ENCODE measurements at places on chromosomes 3 and 15.

DNA sequence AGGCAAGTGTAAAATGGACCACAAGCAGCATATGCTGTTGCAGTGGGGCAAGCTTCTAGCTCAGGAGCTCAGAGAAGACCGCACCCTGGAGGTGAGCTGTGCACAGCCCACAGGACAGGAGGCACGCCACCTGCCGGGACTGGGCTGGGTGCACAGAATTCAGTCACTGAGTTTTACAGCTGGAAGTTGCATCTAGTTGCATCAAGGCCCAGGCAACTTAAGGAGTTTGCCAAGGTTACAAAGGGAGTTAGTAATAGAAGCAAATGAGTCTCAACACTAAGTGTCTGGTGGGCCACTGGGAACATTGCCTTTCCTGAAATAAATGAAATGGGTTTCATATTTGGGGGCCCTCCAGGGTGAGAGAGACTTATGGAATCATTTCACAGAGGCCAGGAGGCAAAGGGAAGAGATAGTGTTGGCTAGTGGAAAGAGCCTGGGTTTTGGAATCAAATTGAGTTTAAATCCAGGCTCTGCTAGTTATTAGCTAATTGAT lies 36.0 kb upstream of the TIMP4 start:
- DNase-seq, result no peak

DNA sequence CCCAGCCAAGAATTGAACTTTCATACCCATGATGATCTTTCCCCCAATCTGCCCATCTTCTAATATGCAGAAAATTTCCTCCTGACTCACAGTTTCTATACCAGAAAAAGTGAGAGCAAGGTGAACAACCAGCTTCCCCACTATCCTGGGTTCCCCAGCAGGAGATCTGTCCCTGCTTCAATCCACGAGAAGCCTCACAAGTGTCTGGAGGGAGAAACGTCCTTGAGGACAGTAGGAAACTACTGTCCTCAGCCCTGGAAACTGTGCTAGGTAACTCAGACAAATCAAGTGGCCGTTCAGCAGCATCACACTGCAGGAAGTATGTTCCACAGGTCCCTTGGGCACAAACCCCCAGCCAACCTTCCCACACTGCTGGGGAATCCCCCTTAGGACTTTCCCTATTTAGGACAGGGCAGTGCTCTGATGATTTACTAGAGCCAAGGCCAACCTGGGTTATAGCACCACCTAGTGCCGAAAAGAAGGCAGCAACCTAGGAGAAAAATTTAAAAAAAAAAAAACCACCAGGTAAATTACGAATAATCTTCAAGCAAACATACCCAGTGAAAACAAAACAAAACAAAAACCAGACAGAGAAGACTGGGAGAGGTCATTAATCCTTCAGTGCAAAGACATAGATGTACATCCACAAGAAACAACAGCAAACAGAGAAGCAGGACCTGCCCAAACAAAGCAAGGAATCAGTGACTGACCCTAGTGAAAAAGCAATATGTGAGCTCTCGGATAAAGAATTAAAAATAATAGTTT lies 36.0 kb downstream of the MORC1 start:
- DNase-seq, result no peak

DNA sequence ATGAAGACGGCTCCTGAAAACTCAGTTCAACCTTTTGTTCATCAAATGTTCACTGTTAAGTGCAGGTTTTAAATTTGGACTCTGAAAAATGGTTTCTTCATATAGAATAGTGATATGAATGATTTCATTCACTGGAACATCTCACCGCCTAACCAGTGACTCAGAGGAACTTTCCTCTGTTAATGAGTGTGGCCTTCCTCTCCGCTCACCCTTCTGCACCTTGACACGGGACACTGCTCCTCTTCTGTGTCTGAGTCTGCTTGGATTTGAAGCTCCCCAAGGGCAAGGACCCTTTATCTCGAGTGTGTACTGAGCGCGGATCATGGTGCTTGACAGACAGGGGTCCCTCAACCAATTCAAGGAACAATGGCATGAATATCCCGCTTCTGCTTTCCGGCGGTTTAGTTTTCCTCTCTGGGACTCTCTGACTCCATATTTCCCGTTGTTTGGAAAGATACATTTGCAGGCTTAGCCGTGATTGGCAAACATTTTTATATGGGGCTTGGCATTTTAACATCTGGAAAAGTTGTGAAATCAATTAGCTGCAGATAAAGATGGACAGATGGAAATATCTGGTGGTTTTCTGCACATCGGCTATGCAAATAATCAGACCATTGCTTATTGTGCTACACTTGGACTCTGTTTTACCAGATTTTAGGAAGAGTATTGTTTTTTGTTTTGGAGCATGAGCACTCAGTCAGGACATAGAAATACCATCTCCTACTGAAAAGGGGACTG lies 20.9 kb downstream of the KBTBD8 start:
- DNase-seq, result no peak

DNA sequence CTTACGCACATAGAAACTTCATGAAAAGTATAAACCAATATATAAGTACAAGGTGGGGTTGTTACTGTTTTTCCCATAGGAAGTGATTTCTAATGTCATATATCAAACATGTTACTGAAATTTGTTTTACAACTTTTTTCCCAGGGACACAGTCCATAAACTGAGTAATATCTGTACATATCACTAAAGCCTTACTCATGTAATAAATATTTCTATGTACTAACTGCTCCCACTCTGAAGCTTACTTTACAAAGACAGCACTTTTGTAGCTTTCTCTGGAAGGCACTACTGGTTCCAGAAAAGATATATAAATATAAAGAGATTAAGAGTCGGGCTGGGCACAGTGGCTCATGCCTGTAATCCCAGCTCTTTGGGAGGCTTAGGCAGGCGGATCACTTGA lies 91.7 kb downstream of the MYO5A start:
- DNase-seq, result no peak

GRCh38 chr3:127491909-127492308 lies 98.6 kb downstream of the TPRA1 start:
- DNase-seq, result no peak

GRCh38 chr3:193665370-193665989 lies 72.5 kb downstream of the OPA1 start:
- DNase-seq, result no peak

- DNase-seq, result no peak
Observed at GRCh38 chr15:80898040-80898439, 91.6 kb downstream of the MESD start.

GRCh38 chr15:89338036-89338435 lies 3.4 kb upstream of the POLG start:
- DNase-seq, result no peak

GRCh38 chr3:116233711-116234357 lies 211.5 kb downstream of the LSAMP start:
- no peak for DNase-seq

- DNase-seq, result no peak
Observed at GRCh38 chr3:117572786-117573185, 863.2 kb downstream of the TUSC7 start.

DNA sequence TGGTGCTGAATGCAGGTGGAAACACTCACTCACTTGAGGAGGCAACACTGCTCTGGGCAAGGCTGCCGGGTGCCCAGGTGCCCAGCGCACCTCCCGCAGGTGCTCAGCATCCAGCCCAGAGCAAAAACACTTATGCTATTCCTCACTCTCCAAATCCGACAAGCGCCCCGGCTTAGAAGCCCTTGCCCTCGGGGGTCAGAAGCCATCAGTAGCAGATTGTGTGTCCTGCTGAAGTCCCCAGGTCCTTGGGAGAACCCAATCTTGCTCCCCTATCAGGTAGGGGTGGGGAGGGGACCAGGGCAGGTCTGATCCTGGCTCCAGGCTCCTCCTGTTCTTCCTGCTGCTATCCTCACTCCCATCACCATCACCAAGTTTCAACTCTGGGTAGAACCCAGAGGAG lies 46.7 kb downstream of the TLE3 start:
- no peak for DNase-seq

DNA sequence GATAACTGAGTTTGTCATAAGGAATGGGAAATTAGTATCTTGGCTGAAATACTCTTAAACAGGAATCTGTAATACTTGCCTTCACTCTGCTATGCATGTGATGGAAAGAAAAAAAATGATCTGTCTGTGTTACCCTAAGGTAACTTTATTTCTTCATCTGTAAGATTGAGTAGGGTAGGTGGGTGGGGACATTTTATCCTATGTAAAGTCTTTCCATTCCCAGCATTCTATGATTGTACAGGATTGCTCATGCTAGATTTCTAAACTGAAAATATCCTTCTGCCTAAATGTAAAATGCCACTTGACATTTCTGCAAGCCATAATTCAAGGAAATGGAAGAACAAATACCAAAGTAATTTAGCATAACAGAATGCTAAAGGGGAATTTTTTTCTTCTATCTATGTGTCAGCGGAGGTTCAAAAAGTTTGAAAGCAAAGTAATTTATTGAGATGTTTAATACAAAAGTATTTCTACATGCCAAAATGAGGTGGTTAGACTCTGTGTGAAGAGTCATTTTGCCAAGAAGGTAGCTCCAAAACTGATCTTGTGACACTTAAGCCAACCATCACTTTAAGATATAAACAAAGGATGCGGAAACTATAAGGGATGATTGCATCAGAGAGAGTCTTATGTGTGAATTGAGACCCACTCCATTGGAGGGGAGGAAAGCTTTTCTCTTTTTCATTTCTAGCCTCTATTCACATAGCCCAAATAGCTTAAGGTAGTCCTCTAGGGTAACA lies 46.6 kb upstream of the SERPINI2 start:
- no peak for DNase-seq

- no peak for DNase-seq
Observed at GRCh38 chr15:62125773-62126172, 39.3 kb downstream of the C2CD4B start.

GRCh38 chr3:58342676-58343075 lies 10.0 kb downstream of the PXK start:
- no peak for DNase-seq

DNA sequence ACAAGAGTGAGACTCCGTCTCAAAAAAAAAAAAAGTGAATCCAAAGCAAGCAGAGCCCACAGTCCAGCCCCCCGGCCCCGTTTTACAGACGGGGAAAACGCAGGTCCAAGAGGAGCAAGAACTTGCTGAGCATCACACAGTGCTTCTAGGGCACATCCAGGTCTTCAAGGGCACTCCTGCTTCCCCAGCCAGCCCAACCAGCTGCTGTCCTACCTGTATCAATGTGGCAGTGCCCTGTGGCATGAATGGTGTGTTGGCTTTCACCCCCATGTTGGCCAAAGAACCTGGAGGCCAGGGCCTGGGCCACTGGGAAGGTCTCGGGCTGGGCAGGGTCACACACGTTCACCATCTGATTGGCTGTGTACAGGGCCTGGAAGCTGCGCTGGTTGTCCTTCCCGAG lies 4.6 kb downstream of the MAN2C1 start:
- DNase-seq, result no peak

- DNase-seq, result no peak
Observed at GRCh38 chr3:150319900-150320299, 88.2 kb upstream of the TSC22D2 start.

DNA sequence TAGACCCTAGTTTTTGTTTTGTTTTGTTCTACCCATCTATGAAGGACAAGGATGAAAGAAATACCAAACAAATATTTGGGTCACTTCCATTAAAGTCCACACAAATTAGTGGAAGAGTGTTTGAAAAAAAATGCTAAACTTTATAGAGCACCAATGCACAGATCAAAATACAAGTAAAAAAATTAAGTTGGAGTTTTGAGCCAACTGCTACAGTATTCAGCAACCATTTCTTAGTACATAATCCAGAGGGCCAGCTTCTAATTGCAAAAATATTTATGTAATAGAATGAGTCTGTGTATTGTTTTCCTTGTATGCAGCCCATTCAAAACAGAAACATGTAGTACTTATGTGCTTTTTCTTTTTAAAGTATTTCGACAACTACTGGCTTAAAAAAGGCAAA lies 121.1 kb downstream of the CBLB start:
- DNase-seq, result no peak

DNA sequence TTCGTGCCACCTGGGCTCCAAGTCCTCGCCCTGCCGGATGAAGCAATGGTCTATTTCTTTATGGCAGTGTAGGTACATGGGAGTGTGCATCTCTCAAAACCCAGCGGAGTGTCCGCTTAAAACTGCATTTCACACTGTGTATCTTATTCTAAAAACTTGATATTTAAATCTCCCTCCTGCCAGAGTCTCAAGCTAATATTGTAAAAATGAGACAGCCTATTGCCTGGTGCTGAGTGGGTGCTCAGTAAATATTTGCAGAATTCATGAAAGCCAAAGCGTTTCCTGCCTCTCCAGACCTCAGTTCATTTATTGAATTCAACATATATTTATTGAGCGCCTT lies 330 bp upstream of the TBC1D2B start:
- no peak for DNase-seq

DNA sequence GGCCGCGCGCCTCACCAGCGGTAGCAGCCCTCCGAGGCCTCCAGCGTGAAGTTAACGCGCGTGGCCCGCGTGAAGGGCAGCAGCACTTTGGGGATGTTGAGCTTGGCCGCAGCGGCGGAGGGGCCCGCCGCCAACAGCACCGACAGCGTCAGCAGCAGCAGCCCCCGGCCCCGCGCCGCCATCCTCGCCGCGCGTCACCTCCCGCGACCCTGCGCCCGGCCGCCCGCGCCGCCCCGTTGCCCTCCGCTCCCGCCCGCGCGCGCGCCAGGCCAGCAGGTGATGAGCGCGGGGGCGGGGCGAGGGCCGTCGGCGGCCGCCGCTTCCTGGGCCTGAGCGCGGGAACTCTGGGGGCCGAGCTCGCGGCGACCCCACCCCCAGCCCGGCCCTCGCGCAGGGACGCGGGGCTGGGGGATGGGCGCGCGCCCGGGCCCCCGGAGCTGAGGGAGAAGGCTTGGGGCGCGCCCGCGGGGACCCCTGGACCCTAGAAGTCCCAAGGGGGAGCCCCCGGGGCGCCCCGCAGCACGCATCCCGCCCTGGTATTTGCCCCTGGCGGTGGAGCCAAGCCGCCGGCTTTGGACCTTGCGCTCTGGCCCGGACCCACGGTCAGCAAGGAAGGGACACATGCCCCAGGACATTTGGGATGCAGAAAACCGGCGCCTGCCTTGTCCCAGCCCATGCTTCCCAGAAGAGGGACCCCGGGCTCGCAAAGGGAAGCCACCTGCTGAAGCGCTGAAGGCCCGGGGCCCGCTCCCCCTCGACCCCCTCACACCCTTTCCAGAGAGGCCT lies at the start of gene NUP210:
NUP210 (minus strand) TSS at position 278 of the 786 bp plus-strand sequence; CDS start at position 182, 96 bp downstream.
- DNase-seq, result no peak

DNA sequence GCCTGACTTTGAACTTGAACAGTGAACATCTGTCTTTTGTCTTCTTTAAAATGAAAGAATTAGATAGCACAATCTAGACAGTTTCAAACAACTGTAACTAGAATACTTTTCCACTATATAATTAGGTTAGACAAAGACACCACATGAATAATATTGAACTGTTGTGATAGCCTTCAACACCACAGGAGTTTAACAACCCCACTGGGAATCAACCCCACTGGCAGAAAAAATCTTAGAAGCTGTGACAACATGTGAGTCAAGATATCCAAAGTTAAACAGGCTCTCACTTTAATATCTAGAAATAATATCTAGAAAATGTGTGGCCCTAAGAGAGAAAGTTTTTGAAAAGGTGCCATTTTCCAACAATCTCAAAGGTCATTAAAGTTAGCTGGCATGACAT lies 64.4 kb upstream of the PRICKLE2 start:
- DNase-seq, result no peak

- no peak for DNase-seq
Observed at GRCh38 chr15:69021895-69022294, 7.4 kb downstream of the NOX5 start.

Data from stimulated activated CD8-positive, alpha-beta memory T cell treated with anti-CD3 and anti-CD28 coated beads, Interleukin-4, amount 100 ng/mL, for 1 hour (primary cell).